ENCODE measurements at places on chromosomes 4 and X.

- no peak overlapping the region for H3K27ac ChIP-seq
- no peak overlapping the region for H3K4me3 ChIP-seq
- no peaks in the 10 kb centered on the region for H3K4me1 ChIP-seq
- DNase-seq, result peak; percentile 14
Measured at GRCh38 chrX:24276015-24276414, 37.9 kb downstream of the SUPT20HL2 start.

DNA sequence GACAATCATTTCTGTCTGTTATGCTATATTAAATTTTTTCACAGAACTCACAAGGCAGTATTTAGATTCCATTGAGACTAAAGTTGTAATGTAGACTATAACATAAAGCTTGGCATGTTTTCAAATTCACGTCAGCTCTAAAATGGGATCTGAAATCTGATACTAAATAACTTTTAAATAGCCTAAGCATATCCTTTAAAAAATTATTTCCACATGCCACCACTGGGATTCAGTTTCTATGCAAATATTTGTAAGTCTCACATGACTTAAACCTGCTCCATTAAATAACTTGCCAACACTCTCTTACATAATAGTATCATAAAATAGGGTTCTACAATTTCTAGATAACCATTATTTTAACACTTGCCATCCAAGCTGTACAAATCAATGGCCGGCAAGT lies 32.4 kb downstream of the KLHL8 start:
- H3K27ac ChIP-seq, result no peak overlapping the region
- no peak overlapping the region for H3K4me3 ChIP-seq
- no peaks in the 10 kb centered on the region for H3K27me3 ChIP-seq
- DNase-seq, result peak; percentile 83
- no peaks in the 10 kb centered on the region for H3K36me3 ChIP-seq

DNA sequence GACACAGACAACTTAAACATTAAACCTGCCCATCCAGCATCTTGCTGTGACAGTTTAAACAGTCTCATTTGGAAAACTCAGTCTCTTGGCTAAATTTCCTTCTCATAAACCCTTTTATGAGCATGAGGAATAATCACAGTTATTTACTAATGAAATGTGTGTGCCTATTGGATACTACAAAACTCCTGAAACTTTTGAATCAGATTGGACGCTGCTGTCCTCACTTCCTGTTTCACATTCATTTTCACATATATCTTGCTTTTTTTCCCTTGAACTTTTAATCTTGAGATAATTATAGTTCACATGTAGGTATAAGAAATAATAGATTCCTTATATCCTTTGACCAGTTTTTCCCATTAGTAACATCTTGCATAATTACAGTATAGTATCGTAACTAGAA lies 111.7 kb downstream of the CDKL5 start:
- peaks cover 13% of the 10 kb centered on the region for H3K27me3 ChIP-seq
- H3K36me3 ChIP-seq, result no peaks in the 10 kb centered on the region
- no peak overlapping the region for H3K27ac ChIP-seq
- DNase-seq, result no peak
- no peaks in the 10 kb centered on the region for H3K4me1 ChIP-seq
- H3K4me3 ChIP-seq, result no peak overlapping the region

GRCh38 chrX:46234775-46235174 lies 310.4 kb downstream of the ZNF674 start:
- H3K27me3 ChIP-seq, result no peaks in the 10 kb centered on the region
- H3K27ac ChIP-seq, result no peak overlapping the region
- H3K4me3 ChIP-seq, result no peak overlapping the region

DNA sequence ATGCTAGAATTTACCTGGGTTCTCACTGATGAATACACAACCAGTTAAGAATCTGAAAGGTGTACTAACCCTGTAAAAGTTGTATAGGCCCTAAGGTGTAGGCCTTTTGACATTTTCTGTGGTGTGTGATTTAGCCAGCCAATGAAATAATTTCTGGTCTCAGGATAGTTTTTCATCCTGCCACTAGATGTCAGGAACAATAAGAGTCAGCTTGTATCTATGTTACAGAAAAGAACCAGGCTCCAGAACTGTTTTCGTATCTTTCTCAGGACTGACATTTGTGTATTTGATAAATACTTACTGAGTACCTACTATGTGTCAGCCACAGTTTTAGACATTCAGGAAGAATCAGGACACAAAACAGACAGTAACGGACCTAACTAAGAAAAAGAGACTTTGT lies 673.6 kb upstream of the TENM3 start:
- peak; percentile 59 for DNase-seq
- peaks cover 6% of the 10 kb centered on the region for H3K4me1 ChIP-seq
- no peak overlapping the region for H3K4me3 ChIP-seq
- no peaks in the 10 kb centered on the region for H3K36me3 ChIP-seq
- no peak overlapping the region for H3K27ac ChIP-seq
- H3K27me3 ChIP-seq, result no peaks in the 10 kb centered on the region

GRCh38 chrX:65463550-65463949 lies 71.0 kb downstream of the LAS1L start:
- no peak for DNase-seq
- no peak overlapping the region for H3K4me3 ChIP-seq
- no peaks in the 10 kb centered on the region for H3K27me3 ChIP-seq
- no peak overlapping the region for H3K27ac ChIP-seq

- H3K4me1 ChIP-seq, result peaks cover 6% of the 10 kb centered on the region
- H3K36me3 ChIP-seq, result no peaks in the 10 kb centered on the region
- H3K27me3 ChIP-seq, result no peaks in the 10 kb centered on the region
- no peak overlapping the region for H3K27ac ChIP-seq
Measured at GRCh38 chr4:99677161-99677560, 19.5 kb upstream of the C4orf54 start.

Data from muscle of leg (tissue), 16 donors.